Stimulated activated CD8-positive, alpha-beta memory T cell treated with anti-CD3 and anti-CD28 coated beads, Interleukin-4, amount 100 ng/mL, for 1 hour (primary cell): ENCODE measurements at places on chromosomes 4 and X.

DNA sequence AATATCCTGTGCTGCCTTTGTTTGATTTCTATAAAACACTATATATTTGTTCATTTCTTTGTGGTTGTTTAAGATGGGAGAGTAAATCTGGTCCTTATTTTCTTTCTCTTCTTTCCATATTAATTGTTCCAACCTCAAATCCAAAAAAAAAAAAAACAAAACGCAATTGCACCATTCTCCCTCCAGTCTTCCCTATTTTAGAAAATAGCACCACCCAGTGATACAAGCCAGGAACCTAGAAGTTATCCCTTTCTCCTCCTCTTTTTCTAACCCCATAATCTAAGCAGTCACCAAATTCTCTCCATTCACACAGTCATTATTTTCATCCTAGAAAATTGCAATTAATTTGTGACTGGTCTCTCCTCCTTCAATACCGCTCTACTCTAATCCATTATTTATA is 107.8 kb downstream of the GABRA3 start:
- no peak for DNase-seq

DNA sequence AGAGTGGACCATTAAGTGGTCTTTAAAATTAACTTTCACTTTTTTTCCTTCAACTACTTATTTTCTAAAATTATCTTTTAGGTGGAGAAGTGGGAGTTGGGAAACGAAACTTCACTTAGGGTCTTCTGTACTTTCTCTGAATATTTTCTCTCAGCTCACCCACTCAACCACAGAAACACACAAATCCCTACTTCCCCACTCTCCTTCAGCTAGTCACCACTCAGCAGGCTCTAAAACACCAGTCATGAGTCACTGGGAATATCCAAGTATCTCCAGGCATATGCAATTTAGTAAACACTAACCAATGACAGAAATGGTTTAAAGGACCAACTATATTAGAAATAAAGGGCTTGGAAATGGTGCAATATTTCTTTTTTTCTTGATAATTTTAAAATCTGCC is 153.0 kb upstream of the RPS6KA6 start:
- no peak for DNase-seq

- DNase-seq: no peak
Measured at GRCh38 chr4:82217986-82218715, 155.6 kb downstream of the HNRNPD start.

DNA sequence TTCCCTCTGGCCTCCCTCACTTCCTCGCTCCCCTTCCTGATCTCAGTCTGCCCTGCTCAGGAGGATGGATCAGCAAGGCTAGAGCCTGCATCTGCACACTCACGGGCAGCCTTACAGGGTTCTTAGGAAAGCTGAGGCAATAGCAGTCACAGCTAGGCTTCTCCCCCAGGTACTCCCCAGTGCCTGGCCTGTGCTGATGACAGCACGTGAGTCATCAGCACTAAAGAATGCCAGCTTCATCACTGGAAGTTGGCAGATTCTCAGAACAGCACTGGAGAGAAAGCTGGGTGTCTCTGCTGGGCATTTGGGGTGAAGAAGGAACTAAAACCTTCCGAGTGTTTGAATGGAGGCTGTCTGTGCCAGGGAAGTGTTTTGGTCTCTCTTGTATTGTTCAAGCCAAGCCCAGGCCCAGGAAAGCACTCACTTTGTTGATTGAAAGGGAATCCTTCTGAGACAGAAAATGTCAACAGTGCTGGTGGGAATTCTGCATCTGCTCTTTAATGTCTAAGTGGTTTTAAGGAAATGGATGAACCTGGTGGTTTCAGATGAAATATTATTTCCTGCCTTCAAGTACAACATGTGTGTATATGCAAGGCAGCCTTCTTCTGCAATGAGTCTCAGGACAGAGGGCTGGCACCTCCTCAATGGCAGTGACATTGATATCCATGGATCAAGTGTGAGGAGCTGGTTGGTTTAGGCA is 73.0 kb upstream of the SCOC start:
- no peak for DNase-seq
